CD4-positive, alpha-beta T cell treated with Interleukin-1 beta for 1 hour (primary cell): ENCODE measurements at places on chromosomes 11 and 22.
A peak's percentile ranks its signal among the peaks of the same experiment; 100 is the strongest.

- DNase-seq: peak; percentile 88
These were observed at the start of the genes NUDT22 and TRPT1 for GRCh38 chr11:64225608-64226506. NUDT22 (plus strand) TSS chr11:64226274; CDS start chr11:64226653, 379 bp downstream. TRPT1 (minus strand) TSS chr11:64226186; CDS start chr11:64225860, 326 bp downstream.

- no peak for DNase-seq
These were observed 104.6 kb upstream of the SORL1-AS1 start for GRCh38 chr11:121557348-121557747.

DNA sequence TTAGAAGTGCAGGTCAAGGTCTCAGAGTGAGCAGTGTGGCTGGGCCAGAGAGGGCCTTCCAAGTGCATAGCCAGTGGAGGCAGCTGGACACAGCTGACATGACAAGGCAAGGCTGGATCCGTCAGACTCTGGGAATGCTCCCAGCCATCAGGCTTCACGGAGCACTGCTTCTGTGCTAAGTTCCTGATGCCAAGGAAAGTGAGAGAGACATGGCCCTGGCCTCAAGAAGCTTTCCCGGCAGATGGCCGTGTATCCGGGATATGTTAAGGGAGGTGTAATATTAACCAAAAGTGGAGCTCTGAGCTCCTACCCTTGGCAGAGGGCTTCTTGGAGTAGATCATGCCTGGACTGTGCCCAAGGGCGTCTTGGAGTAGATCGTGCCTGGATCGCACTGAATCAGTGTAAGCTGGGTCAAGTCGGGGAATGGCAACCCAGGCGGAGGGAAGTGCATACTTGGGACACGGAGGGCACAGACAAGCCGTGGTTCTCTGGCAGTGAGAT is 7.4 kb upstream of the EFCAB6 start:
- DNase-seq: no peak

GRCh38 chr11:72777755-72778278 is 16.0 kb downstream of the STARD10 start:
- DNase-seq: no peak

DNA sequence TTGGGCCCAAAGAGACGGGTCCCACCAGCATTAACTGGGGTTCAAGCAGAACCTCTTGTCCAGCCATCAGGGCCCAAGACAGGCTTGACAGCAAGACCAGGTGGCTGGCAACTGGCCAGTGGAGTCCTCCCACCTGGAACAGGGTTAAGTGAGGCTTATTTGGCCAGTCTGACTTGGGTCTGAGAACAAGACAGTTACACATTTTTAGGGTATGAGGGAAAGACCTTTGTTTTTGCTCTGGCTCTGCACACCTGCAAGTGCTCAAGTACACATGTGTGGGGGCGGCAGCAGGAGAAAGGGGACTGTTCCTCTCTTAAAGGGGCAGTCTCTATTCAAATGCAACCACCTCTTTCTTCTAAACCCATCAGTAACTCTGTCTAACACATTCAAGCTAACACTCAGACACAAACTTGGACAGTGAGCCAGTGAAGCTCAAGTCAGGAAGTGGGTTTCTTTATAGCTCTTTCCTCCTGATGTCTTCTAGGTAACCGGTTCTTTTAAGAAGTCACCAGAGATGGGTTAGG is 116.2 kb downstream of the ETS1 start:
- peak; percentile 72 for DNase-seq

- DNase-seq: no peak
These were observed 32.9 kb downstream of the CDON start for GRCh38 chr11:126029805-126030204.

GRCh38 chr11:121082670-121083069 is 18.4 kb upstream of the TECTA start:
- no peak for DNase-seq

DNA sequence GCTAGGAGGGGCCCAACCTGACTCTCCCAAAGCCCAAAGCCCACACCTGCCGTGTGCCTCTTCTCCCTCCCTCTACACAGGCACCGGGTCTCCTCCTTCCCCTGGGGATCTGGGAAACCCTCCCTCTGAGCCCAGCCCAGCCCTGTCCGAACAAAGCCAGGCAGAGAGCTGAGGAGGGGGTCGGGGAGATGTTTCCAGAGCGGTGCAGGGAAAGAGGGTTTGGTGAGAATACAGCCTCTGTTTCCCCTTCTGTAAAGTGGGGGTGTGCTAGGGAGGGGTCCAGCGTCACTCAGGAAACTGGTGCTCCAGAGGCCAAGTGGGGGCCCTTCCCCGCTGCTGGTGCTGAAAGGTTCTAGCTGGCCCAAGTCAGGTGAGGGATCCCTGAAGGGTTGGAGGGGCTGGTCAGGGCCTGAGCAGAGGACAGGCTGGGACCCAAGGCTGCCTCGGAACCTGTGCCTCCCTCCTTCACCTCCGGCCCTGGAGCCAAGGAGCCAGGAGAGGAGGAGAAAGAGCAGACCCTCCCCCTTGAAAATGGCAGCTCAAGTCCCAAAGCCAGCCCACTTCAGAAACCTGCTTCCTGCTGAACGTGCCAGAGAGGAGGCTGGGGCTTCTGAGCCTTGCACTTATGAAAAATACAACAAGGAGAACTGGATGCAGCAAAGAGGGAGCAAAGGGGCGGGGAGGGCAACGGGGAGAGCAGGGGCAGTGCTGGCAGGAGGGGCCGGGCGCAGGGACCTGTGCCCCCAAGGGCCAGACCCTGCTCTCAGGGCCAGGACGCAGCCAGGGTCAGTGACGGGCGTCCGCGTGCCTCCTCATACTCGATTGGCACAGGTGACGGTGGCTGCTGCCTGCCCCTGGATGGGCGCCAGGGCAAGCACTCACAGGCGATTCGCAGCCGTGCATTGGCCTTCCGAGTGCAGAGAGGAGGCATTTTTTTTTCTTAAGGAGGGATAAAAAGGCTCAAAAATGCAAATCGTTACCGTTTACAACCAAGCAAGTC is 43.2 kb downstream of the MACROD1 start:
- no peak for DNase-seq

DNA sequence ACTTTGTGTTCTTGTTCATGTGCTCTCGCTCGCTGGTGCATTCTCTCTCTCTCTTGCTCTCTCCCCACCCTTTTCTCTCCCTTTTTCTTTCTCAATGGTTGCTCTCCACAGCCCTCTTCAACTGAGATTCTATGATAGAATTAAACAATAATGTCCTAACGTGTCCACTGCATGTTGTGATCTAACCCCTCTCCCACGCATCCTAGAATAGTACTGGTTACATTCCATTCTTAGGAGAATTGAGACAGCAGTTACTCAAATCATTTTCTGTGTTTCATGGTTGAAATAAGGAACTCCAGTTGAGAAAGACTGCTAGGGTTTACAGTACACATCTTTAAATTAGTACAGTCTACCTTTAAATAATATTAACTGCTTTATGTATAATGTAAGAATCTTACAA is 318.1 kb upstream of the PITPNB start:
- DNase-seq: no peak

GRCh38 chr22:50738649-50739227 is 734 bp downstream of the ACR start:
- DNase-seq: no peak

- no peak for DNase-seq
These were observed 34.4 kb downstream of the IGF2 start for GRCh38 chr11:2104524-2105440.

DNA sequence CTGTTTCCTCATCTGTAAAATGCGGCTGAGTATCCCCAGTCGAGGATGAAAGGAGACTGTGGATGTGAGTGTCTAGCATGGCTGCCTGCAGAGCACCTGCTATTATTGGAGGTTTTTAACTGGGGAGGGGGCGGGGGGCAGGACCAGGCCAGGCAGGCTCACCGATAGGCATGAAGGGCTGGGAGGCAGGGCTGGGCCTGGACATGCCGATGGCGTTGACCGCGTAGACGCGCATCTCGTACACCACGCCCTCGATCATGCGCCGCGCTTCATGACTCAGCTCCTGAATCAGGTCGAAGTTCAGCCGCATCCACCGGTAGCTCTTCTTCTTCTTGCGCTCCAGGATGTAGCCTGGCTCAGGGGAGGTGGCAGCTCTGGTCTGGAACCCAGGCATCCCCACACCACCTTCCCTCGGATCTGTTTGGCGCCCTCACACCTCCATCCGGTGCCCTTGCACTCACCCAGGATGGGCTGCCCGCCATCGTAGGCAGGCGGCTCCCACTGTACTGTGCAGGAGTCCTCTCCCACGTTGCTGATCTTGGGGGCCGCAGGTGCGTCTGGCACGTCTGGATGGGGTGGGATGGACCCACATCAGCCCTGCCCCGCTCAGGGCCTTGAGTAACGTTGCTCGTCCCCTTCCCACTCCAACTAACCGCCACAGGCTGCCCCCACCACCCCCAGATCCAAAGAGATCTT is 15.1 kb downstream of the MYBPC3 start:
- no peak for DNase-seq

GRCh38 chr11:76216536-76217325 is 10.4 kb upstream of the WNT11 start:
- no peak for DNase-seq

- DNase-seq: no peak
These were observed 101.6 kb upstream of the TOP3B start for GRCh38 chr22:22084089-22084711.

DNA sequence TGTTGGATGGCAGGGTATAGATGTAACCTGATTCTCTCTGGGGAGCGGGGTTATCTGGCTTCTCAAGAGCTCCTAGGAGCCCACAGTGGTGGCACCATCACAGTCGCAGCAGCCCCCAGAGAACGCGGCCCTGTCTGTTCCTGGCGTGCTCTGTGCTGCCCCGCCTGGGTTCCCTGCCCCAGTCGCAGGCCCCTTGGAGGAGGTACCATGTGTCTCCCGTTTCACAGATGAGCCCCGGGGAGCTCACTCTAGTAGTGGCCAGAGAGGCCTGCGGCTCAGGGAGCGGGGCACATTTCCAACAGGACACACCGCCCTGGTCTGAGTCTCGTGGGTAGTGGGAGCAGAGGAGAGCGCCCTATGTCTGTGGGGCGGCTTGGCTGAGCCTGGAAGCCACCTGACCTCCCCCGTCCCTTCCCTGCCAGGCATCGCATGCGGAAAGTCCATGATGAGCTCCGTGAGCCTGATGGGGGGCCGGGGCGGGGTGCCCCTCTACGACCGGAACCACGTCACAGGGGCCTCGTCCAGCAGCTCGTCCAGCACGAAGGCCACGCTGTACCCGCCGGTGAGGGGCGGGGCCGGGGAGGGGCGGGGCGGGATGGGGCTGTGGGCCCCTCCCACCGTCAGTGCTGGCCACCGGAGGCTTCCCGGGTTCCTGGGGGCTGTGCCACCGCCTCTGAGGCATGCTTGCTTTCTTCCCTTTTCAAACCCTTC is 21.0 kb upstream of the PPP6R3 start:
- no peak for DNase-seq

DNA sequence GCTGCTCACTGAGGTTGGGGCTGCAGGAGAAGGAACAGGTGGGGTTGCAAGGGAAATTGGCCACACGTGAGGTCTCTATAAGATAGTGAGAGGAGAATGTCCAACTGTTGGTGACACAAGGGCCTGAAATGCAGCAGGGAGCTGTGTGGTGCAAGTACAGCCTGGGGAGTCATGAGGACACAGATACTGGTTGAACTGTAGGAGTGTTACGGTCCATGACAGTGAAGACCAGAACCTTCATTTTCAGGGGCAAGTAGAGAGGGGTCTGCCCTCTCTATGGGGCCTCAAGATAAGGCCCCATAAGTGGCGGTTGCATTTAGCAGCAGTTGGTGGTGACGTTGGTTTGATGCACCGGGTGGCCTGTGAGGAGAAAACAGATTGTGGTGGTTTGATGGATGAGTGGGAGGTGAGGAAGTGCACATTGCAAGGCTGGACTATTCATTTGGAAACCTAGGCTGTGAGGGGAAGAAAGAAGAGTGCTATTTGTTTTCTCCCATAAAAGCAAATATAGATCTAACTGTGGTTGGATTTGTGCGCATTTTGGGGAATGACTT is 39.4 kb downstream of the MICAL2 start:
- no peak for DNase-seq

GRCh38 chr11:36601155-36601554 is 3.1 kb upstream of the RAG2 start:
- no peak for DNase-seq

DNA sequence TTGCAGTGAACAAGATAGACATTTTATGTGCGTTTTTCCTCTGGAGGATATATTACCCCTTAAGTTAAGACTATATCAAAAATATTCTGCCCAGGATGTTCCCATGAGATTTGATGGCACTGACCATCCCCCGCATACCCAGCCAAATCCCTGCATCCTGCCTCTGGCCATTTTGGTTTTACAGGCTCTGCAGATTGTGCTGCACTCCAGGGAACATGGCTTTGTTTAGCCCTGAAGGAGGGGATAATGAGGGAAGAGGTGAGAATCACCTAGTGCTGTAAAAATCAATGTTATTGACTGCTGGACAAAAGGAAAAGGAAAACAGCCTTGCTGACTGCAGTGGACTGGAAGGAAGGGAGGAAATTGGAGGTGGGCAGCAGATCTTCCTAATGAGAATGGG is 717.4 kb downstream of the DLG2 start:
- DNase-seq: no peak

DNA sequence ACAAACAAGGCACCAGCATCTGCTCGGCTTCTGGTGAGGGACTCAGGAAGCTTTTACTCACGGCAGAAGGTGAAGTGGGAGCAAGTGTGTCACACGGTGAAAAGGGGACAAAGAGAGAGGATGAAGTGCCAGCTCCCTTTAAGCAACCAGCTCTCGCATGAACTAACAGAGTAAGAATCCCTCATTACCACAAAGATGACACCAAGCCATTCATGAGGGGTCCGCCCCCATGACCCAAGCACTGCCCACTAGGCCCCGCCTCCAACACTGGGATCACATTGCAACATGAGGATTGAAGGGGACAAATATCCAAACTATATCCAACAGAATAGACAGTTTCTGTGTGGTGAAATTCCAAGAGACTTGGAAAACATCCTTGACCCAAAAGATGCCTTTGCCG is 198.2 kb upstream of the POU2AF2 start:
- no peak for DNase-seq

- no peak for DNase-seq
These were observed 1.5 kb downstream of the EHD1 start for GRCh38 chr11:64876835-64877341.

DNA sequence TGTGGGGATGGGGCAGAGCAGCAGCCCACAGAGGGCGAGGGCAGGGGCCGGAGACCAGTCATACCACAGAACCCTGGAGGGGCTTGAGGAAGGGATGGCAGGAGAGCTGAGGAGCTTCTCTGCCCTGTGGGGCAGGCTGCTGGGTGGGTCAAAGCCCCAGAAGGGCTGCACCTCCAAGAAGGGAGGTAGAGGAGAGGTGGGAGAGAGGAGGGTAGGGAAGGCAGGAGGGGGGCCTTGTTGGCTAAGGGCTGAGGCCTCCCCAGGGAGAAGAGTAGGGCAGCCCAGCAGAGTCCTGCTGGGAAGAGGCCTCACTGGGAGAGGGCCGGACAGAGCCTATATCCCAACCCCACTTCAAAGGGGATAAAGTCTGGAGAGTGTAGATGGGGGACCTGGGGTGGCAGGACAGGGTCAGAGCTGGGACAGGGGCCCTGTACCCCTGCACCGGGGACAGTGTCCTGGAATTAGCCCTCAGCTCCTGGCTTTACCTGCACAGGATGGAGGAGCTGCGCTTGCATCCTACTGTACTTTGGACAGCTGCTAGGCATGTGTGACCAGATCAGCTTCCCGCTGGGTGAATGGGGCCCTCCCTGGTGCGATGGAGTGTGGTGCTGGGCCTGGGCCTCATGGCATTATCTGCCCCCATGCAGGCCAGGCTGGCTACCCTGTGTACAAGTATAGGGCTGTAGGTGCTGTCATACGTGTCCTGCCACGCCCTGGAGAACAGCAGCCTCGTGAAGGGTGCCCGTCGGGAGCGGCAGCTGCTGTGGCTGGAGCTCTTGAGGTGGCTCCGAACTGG is 7.3 kb downstream of the DGCR6L start:
- DNase-seq: no peak
